ENCODE measurements at places on chromosomes 1 and 21.

- no peak for DNase-seq
These were observed 284.5 kb upstream of the PLXNA2 start for GRCh38 chr1:208528578-208529240.

DNA sequence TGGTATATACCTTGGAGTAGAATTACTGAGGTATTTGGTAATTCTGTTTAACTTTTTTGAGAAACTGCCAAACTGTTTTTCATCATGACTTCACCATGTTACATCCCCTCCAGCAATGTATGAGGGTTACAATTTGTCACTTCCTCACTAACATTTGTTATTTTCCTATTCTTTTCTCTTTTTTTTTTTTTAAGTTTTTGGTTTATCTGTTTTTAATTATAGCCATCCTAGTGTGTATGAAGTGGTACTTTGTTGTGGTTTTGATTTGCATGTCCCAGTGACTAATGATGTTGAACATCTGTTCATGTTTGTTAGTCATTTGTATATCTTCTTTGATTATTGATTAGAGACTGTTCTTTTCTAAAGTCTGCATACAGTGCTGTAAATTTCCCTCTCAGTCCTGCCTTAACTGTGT, 147.3 kb downstream of the HS2ST1 start:
- no peak for DNase-seq

- no peak for DNase-seq
These were observed 39.4 kb upstream of the CCDC27 start for GRCh38 chr1:3712573-3713535.

DNA sequence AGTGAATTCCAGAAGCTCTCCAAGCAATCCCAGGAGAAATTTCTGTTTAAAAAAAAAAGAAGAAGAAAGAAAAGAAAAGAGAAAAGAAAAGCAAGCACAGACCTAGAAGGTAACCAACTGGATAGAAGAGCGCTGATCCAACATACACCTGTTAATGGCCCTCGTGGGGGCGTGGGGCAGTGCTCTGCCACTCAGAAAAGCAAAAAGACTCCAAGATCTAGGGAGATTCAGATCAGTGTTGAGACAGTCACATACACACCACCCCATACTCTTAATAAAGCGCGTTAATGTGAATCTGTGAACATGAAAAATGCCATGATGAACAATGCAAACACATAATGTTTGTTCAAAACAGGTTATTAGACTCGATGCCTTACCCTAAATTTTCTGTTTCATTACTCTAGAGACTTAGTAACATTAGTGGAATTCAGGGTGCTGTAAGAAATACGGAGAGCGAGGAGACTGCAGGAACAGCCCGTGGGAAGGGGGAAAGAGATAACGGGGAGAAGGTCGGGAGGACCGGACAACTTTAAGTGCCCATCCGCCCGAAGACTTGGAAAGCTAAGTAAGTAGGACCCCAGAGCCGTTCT, 406 bp downstream of the NME7 start:
- DNase-seq: peak; percentile 3

- no peak for DNase-seq
These were observed 367.6 kb upstream of the ZRANB2 start for GRCh38 chr1:71448444-71448843.

GRCh38 chr1:38037221-38037939, 9.2 kb downstream of the POU3F1 start:
- DNase-seq: no peak

- no peak for DNase-seq
These were observed 176.3 kb upstream of the NFIA start for GRCh38 chr1:60906039-60906438.

GRCh38 chr1:89457046-89457445, 67.6 kb upstream of the LRRC8B start:
- DNase-seq: no peak

- no peak for DNase-seq
These were observed 142.4 kb downstream of the APP start for GRCh38 chr21:26028183-26028582.

GRCh38 chr1:89815611-89816010, 5.2 kb upstream of the LRRC8D start:
- DNase-seq: no peak
